ENCODE measurements at places on chromosomes 2 and 18.
A peak's percentile ranks its signal among the peaks of the same experiment; 100 is the strongest.

DNA sequence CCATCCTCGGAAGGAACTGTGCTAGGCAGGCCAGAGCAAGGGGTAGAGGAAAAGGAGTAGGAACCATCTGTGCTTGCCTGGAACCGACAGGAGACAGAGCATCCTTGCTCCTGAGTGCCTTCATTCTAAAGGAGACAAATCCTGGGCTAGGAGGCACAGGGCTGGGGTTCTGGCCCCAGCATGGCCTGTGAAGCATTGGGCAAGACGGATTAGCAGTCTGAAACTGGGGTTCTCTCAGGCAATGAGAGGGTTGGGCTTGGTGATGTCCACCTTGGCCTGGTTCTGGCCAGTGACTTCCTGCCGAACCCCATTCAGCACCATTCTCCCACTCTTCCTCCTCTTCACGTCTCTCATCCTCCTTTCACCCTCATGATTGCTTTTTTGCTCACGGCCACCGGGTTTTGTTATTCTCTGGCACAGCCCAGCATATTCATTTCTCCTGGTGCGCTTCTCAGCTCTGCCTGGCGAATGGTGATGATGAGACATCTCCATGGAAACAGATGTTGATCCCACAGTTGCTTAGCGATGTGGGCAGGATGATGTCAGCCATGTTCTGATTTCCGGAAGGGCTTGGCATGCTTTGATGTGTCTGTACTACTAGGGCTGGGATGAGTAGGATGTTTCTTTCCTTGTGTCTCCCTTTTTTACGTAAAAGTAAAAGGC is 127.7 kb downstream of the CAPN13 start:
- no peak for DNase-seq

DNA sequence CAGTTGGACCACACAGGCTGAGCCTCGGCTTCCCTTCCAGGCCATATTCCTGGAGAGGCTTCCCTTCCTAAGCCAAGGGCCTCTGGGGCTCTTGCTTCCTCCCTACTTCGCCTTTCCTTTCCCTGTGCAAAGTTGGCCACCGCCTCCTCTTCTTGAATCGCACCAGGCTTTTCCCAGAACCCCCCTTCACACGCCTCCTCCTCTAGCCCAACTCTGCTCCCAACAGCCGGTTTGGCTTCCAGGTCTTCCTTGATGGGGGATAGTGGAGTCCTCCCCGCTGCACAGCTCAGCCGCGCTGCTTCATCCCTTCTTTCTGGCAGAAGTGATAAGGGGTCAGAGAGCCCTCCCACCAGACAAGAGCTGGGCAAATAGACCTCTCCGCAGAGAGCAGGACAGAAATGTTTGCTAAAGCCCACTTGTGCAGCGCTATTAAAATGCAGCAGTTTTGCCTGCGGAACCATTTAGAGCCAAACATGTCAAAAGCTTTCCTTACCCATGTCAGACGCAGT is 56.4 kb downstream of the SNORC start:
- DNase-seq: no peak

DNA sequence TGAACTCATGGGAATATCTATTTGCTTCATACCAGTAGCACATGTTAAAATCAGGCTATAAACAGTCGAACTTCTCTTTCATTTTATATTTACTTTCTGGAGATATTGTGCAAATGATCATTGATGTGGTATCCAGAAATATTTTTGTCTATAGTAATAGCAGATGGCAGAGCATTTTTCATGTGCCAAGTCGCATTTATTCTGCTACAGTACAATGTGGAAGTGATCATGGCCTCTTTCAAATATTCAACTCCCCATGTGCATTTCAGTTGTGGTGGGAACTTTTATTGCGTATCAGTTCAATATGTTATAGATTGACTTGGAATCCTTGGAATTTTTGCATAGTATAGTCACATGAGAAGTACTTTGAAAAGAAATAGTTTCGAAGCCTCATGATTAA is 57.4 kb downstream of the RHBDD1 start:
- DNase-seq: no peak

DNA sequence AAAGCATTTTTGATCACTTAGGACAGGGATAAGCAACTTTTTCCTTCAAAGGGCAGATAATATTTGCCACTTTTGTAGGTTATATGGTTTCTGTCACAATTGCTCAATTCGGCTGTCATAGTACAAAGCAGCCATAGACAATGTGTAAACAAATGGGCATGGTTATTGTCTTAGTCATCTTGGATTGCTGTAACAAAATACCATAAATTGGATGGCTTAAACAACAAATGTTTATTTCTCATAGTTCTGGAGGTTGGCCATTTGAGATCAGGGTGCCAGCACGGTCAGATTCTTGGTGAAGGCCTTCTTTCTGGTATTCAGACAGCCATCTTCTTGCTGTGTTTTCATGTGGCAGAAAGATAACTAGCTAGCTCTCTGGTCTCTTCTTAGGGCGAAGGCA is 91.2 kb downstream of the TAF4B start:
- no peak for DNase-seq

GRCh38 chr2:121038891-121039616 is 245.9 kb downstream of the TFCP2L1 start:
- DNase-seq: peak; percentile 52

DNA sequence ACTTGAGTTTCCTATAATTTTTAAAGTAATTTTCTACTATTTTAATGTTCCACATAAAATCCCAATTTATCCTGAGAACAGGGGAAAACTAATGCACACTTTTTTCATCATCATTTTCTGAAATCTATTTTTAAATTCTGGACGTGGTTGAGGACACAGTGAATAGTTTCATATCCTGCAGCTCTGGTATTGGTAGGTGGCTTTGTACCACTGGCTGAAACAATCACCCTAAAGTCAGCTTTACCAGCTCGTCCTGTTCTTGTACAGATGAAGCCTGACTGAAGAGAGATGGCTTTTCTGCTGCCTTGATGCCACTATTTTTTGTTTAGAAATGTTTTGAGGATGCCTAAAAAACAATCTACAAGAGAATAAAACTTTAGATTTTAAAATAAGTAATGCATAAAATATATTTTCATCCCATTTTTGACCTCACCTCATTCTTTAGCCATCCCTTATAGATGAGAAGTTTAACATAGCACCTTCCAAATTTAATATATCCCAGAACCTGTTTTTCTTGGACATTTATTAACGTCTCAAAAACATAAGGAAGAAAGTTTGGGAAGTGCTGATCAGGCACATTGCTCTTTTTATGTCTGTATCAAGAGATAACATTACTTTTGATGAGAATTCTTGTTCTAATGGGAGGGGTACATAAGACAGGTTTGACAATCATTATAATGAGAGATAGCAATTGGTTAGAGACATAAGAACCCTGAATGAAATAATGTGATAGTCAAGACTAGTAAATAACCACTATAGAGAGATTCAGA is 80.9 kb downstream of the GALNT1 start:
- DNase-seq: no peak

DNA sequence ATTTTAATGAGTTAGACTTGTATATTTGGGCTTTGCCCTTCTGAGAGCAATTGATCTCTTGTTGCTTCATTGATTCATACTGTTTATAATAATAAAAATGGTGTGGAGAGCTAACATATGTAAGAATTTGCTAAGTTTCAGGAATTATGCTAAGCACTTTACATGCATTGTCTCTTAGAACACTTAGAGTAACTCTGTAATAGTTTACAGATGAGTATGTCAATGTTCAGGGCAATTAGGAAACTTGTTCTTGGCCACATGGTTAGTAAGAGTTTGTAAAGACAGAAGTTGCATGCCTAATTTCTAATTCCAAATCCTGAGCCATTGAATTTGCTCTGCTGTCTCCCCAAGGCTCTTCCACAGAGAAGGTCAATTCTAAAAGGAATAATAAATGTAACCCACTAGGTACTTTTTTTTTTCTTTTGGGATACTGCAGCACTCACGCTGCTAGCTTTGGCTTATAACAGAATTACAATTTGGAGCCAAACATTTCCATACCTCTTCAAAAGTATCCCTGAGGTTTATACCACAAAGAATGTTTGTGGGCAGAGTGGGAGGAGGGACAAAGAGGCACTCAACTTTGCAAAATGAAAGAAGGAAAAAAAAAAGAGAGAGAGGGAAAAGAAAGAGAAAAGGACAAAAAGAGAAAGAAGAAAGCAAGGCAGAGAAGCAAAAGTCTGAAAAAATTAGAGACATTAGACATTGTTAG is 232.4 kb downstream of the CALCRL start:
- no peak for DNase-seq

DNA sequence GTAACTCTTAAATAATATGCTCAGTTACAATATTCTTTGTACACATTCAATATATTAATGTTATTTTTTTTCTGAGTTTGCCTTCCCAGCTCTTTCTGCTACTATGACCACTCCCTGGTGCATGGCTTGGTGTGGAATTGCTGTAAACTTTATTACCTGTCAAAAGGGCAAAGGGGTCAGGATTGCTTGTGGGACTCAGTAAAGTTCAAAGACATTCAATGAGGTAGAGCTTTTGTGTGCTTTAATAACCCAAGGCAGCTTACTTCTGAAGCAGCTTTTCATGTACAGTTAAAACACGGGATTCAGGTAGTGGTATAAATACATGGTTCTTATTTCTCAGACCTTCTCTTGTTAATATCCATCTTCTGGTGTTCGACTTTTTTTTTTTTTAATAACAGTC is 132.8 kb downstream of the MEIS1 start:
- no peak for DNase-seq

- DNase-seq: no peak
These were observed 1.3 kb downstream of the ING5 start for GRCh38 chr2:241703032-241703604.

GRCh38 chr2:197251576-197251975 is 59.0 kb downstream of the ANKRD44 start:
- no peak for DNase-seq

DNA sequence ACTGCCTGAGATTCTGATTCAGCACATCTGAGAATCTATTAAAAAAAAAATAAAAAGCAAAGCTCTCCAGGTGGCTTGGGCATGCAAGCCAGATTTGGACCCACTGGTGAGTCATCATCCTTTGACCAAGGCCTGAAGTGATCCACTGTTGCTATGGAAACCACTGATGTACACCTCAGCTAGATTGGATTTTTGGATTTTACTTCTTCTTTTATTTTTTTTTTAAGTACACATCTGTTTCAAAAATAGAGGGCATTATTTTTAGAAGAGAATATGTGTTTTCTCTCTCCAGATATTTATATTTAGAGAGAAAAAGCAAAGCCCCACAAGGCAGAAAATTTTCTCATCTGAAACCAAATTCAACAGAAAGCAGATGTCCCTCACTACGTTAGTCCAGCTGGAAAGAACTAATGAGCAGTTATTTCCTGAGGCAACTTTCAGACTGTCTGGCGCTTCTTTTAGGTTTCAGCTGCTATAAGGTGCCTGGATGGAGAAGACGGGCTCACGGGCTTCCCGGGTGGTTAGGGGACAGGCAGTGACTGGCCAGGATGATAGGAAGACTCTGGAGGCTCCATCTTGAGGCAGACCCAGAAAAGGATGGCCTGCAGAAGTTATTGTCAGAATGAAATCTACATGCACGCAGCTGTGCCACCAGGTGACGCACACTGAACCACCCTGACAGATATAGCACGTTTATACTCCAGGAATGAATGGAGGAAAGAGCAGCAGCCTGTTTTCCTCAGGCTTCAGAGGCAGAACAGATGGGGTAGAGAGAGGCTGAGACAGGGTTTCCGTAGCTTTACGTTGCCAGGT is 50.5 kb downstream of the MRPL35 start:
- peak; percentile 6 for DNase-seq

DNA sequence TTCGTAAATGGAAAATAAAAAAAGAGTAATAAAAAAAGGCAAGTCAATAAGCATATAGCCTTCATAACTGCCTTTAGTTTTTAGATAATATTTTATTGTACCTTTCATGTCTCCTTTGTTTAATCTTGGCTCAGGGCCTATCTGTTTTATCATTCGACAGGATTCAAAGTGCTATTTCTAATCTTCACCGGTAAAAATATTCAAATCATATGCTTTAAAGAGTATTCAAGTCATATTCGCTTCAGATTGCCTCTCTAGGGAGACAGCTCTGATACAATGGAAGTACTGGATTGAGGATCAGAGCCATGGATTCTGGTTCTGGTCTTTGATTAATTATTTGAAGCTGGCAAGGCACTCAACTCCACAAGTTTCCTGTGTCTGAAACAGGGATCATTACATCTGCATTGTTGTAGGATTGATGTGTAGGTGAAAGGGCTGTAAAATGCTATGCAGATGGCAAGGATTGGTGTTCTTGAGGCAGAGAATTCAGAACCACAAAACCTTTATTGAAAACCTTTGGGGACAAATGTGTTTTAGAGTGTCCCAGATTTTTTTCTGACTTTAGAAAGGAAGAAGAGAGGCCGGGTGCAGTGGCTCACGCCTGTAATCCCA is 84.3 kb upstream of the RAPH1 start:
- DNase-seq: no peak

GRCh38 chr2:11067221-11068078 is 87.8 kb upstream of the SLC66A3 start:
- DNase-seq: no peak

DNA sequence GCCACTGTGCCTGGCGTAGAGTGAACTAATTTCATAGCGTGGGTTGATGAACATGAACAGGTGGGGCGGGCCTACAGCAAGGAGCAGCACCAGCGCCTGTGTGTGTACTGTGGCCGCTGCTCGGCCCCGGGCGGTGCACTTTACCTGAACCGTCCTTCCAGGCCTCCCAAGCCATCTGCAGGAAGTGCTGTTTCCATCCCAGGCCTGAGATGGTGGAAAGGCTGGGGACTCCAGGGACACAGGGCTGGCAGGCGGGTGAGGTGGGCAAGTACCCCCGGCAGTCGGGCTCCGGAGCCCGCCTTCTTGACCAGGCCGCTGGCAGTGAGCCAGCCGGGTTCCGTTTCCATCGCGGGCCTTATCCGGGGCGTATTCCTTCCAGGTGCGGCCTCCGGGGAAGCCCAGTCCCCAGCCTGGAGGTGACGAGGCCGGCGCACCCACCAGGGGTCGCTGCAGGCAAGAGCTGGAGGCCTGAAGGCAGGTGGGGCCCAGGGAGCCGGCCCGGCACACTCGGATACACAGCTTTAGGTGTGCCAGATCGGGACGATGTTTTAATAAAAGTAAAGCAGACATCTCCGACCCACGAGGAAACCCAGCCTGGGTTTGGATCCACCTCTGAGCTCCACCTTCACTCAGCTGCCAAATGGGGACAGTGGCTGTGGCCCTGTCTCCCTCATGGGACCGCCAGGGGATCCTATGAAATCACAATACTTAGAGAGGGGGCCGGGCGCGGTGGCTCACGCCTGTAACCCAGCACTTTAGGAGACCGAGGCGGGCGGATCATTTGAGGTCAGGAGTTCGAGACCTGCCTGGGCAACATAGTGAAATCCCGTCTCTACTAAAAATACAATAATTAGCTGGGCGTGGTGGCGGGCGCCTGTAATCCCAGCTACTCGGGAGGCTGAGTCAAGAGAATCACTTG is 22.7 kb upstream of the PDIA6 start:
- peak; percentile 35 for DNase-seq

All from NCI-H1092 (cell line).